ENCODE measurements at places on chromosomes 16 and 17.

DNA sequence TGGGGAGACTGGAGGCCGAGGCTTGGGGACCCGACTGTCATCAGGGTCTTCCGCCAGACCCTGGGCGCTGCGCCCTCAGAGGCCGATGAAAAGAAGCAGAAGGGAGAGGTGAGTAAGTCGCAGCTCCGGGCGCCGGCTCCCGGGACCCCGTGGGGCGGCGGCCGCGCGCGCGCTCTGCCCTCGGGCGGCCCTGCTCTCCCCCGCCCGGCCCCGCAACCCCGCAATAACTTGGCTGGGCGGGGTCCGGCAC, 392 bp upstream of the ABHD15 start:
- no peak for DNase-seq

DNA sequence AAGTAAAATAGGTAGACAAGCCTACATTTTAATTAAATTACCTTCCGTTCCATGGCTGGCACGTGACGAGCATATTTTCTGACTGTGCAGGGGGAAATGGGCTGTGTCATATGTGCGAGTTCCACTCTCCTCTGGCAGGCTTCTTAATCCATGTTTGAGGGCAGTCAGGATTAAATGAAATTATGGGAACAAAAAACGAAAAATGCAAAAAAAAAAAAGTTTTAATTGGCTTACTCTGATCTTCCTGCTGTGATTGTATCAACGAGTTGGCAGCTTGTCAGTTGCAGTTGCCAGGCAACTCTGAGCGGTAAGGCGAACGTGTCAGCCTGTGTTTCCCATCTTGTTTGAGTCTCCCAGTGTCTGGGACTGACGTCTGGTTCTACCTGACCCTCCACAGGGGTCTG, 302.9 kb upstream of the XYLT1 start:
- peak; percentile 44 for DNase-seq

DNA sequence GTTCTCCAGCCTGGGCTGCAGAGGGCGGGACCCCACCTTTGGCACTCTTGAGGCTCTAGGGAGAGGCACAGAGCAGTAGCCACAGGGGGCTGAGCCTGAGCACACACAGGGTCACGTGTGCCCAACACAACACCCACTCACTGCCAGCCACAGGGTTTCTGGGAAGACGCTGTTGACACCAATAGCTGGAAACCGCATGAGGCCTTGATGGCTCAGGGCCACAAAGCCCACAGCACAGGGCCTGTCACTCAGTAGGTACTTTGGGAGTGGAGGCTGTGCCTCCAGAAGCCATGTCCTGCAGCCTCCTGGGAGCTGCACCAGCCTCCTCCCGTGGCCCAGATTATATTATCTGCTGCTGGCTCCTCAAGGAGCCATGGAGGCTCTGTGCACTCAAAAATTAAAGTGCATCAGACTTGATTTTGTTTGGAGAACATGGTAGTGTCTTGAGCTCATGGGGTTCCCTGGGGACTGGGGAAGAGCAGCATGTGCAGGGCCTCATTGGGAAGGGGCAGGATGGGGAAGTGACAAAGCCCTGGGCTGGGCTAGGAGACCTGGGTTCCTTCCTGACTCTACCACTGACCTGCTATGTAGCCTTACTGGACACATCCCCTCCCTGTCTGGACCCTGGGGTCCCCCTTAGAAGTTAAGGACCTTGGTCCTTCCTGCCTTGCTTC, 12.5 kb upstream of the SREBF1 start:
- no peak for DNase-seq

DNA sequence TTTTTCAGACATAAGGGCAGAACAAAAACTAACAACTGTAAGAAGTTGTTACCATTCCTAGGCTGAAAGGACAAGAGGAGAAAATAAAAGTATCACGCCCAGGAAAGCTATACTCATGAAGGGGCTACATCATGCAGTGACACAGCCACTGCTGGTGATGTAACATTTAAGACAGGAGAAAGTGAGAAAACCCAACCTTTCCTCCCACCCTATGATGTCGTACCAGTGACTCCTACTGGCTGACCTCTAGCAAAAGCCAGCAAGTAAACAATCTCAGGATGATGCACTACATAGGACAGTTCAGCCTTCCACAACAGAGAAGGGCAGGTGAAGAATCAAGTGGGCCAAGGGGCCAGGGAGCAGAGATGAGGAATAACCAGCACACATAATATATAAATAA, 14.0 kb upstream of the OR1E2 start:
- DNase-seq: no peak

- DNase-seq: peak; percentile 95
Observed at GRCh38 chr17:81486199-81486810, 26.3 kb downstream of the ACTG1 start.

- DNase-seq: no peak
Observed at GRCh38 chr16:1184156-1184868, 31.4 kb downstream of the CACNA1H start.

GRCh38 chr17:40325156-40326013, 16.4 kb downstream of the RARA start:
- no peak for DNase-seq

DNA sequence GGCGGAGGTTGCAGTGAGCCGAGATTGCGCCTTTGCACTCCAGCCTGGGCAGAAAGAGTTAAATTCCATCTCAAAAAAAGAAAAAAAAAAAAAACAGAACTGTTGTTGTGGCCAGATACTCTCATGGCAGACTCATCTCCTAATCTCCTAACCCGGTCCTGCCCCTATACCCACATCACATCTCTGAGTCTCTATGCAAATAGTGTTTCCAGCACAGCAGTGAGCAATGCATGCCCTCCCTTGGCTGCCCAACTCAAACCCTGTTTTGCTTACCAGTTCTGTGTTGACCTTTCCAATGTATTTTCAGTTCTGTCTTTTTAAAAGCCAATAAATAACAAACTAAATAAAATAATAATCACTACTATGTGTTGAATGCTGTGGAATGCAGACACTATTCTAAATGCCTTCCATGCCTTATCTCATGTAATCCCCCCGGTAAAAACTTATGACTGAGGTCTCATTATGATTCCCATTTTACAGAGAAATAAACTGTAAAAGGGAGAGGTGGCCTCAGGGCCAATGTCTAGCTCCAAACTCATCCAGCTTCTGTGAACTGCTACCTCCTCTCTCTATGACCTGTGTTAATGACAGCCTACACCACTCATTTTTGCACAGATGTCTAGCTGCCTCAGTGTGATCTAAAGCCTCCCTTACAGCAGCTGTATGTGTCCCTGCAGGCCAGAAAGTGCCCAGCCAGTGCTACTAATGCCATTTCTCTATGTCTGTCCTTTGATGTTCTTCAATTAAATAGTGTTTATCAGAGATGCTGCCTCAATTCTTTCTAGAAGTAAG, 289.8 kb downstream of the HS3ST3B1 start:
- no peak for DNase-seq

DNA sequence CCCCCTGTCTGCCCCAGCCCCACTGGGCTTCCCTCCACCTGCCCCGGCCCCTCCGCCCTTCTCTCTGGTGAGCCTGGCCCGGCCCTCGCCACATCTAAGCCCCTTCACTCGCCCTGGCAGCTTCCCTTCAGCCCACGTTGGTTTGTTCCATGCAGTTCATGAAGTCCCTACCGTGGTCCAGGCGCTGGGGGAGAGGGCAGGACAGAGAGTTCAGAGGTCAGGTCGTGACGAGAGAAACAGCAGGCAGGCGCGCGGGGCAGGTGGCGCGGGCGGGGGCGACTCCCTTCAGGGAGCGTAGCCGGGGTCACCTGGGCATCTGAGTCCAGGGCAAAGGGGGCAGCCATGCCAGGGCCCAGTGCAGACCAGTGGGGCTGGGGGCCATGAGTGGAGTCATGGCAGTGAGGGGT, 8.9 kb upstream of the TEDC2 start:
- no peak for DNase-seq

DNA sequence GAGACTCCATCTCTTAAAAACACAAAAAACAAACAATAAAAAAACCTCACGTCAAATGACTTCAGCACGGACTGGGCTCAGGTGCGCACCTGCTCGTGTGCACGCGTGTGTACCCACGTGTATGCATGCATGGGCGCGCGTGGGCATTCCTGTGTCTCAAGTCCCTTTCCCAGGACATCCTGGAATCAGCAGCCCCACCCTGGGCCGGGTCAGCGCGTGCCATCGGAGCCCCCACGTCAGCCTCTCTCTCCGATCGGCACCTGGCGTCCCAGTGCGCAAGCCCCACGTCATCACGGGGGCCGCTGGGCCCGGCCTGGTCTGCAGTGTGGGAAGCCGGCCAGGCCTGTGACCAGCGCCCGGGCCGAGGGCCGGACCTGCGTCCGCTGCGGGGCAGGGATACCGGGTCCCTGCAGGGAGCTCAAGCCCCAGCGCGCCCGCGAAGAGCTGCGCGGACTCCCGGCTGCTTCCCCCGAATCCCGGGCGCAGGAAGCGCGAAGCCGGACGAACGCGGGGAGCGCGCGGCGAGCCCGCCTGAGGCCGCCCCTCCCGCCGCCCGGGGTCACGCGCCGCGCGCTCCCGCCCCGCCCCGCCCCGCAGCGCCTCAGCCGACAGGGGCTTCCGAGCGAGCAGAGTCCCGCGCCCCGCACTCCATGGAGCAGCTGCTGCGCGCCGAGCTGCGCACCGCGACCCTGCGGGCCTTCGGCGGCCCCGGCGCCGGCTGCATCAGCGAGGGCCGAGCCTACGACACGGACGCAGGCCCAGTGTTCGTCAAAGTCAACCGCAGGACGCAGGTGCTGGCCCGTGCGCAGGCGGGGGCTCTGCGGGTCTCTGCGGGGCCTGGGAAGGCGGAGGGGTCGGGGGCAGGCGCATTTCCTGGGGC, at the start of gene FN3K:
Gene FN3K (plus strand): TSS at position 629 of the 880 bp plus-strand sequence. CDS start 22 bp downstream, at position 651.
- DNase-seq: peak; percentile 34

GRCh38 chr17:64003526-64004121, 5.5 kb downstream of the PRR29 start:
- no peak for DNase-seq

GRCh38 chr16:74724820-74725549, 24.3 kb upstream of the MLKL start:
- no peak for DNase-seq

GRCh38 chr17:50386510-50386909, 10.8 kb downstream of the LRRC59 start:
- no peak for DNase-seq

GRCh38 chr17:77542011-77542410, 401.2 kb downstream of the SEC14L1 start:
- DNase-seq: no peak

- no peak for DNase-seq
Observed at GRCh38 chr16:22198547-22199293, 7.4 kb upstream of the EEF2K start.

GRCh38 chr17:82193520-82194220, 19.0 kb downstream of the CCDC57 start:
- DNase-seq: no peak

GRCh38 chr17:5488752-5489151, 2.4 kb downstream of the MIS12 start:
- no peak for DNase-seq

DNA sequence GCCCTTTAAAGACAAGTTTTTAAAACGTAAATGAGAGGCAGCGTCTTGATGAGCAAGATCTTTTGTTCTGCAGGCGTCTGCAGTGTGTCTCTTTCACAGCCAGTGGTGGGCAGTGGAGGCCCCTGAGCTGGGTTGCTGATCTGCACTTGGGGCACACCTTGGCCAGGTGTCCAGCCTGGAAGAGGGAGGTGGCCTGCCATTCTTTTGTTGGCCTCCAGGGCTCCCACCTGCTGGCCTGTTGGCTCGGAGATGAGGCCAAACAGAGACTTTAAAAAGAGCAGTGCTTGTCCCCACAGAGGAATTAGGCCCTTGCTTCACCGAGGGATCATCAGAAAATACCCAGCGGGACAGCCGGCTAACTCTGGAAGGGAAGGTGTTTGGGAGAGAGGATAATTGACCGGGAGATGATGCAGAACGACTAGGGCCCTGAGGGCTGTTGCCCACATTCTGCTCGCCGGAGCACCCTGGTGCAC, 145.9 kb upstream of the PLCG2 start:
- DNase-seq: no peak

DNA sequence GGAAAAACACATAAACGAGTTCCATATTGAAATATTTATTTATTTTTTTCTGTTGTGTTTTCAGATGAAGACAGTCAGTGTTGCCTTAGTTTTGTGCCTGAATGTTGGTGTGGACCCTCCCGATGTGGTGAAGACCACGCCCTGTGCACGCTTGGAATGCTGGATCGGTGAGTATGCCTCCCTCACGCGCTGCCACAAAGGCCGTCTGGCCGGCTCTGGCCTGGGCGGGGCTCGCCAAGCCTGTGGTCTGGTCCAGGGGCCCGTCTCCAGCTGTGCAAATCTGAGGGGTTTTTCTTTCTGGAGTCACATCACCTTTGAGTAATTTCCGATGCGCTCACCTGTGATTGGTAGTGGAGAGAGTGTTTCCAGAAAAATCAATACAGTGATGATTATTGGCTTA, 81.0 kb downstream of the RPTOR start:
- no peak for DNase-seq

- no peak for DNase-seq
Observed at GRCh38 chr16:71853413-71853812, 7.6 kb downstream of the ATXN1L start.

- no peak for DNase-seq
Observed at GRCh38 chr17:79955691-79956440, 79.8 kb downstream of the TBC1D16 start.

DNA sequence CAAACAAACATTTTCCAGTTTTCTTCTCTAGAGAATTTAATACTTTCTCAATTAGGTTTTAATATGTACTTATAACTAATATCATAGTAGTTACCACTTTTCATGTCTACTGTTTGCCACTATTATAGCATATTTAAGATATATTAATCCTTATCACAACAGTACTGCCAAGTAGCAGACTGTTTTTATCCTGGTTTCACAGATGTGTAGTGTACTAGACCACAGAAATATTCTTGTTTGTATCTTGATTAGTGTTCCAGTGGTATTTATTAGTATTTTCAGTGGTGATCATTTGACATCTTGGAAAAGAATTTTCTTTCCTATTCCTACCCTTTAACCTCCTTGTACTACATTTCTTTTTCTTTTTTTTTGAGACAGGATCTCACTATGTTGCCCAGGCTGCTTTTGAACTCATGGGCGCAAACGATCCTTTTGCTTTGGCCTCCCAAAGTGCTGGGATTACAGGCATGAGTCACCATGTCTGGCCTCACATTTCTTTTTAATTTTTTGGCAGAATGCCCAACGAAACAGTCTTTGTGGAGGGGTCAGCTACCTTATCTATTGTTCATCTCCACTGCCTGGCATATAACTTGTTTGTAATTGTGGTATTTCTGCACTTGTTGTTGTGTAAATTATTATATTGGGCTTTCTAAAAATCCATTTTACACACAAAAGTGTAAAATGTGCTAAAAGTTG, 27.2 kb downstream of the MAP2K4 start:
- peak; percentile 5 for DNase-seq

Data from dermis microvascular lymphatic vessel endothelial cell (primary cell).